ENCODE measurements at places on chromosomes 11 and 22.

DNA sequence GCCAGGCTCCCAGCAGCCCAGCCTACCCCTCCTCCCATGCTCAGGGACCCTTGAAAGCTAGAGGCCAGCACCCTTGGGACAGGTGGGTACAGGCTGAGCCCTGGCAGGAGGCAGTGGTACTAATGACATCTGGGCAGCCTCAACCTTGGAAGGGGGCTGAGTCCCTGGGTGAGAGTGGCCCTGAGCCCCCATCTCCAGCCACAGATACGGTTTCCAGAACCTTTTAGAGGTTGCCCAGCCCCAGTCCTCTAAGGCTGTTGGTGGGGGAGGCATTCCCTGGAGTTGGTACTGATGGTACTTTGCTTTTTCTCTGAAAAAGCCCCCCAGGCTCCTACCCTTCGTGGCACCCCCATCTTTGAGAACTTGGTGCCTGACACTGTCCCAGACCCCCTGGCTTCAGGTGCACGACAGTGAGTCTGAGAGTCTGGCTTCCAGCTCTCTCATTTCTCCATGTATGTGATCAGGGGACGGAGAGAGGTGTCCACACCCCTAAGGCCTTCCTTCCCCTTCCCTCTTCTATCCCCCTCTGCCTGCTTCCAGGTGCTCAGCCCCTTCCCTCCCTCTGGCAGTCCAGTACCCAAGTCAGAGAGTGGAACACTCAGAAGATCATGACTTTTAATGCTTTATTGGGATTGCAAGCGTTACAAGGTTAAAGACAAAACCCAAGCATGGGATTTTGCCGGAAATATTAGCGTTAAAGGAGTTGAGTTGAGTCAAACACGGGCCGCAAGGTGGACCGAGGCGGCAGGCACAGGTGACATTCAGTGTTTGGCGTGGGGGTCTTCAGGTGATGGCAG is 10.5 kb downstream of the IGF2 start:
- no peak for DNase-seq

DNA sequence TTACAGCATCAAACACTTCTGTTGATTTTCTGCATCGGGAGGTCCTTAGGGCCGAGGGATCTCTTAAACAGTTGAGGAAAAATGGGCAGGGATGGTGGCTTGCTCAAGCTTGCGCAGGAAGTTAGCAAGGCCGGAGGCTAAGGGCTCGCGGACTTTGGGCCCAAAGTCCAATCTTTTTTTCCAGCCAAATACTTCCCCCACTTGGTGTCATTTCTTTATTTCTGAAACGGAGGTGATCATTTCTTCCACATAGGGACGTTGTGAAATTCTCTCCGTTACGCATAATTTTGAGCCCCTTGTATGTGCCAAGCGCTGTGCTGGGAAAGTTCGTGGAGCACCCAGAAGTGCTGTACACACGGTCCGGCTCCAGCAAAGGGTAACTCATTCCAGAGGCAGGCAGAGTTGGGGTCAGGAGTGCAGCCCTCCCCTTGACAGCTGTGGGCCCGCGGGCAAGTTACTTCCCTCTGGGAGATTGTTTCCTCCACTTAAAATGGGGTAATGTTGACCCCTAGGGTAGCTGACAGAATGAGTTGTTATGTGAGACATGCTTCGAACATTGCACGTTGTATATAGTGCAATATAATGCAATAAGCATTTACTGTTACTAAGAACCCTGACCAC is 809 bp downstream of the MIEF1 start:
- no peak for DNase-seq

GRCh38 chr11:35928688-35929395 is 15.0 kb upstream of the LDLRAD3 start:
- no peak for DNase-seq

DNA sequence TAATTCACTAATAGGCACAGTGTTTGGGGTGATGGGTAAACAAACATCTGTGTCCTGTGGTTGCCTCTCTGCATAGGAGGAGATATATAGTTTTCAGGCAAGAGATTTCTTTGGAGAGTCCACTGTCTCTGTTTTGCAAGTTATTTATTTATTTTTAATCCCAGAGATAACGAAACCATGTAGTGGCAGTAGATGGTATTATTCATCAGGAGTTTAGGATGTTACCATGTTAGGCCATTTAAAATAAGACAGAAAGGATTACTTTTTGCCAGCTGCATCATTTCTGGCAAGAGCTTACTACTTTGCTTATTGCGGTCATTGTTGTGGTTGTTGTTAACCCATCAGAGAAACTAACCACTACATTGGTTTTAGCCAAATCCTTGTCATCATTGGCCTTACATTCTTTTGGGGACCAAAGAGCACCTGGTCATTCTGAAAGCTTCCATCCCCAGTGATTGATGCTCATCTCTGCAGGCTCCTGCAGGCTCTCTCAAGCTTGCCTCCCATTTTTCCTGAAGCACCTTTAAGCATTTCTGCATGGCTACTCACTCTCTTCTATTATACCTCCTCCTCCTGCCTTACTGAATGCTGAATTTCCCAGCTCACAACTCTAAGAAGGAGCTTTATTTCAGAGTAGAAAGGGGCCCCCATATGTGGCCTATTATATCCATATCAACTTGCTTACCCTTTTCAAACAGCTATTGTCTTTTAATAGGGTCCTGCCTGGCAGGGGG is 84.4 kb downstream of the CSTPP1 start:
- DNase-seq: no peak

- DNase-seq: no peak
Observed at GRCh38 chr11:73453562-73453961, 77.4 kb downstream of the RELT start.

- no peak for DNase-seq
Observed at GRCh38 chr11:30016588-30017363, at the start of gene KCNA4. Gene KCNA4, minus strand, starts transcription at chr11:30017030. Its CDS starts 4,352 bp downstream, at chr11:30012678.

DNA sequence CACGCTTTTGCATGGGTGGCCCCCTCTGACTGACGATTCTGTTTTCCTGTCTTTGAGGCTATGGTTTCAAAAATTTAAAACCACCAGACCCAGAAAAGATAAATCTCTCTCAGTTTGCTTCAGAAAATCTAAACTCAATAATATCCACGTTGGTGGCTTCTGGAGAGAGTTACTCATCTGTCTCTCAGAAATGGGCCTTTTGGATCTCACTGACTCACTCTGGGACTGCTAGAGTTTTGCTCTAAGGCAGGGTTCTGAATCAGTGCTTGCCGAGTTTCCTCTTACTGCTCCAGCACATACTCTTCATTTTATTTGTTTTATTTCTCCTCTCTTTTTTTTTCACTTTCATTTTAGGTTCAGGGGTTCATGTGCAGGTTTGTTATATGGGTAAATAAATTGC is 305.7 kb downstream of the BLID start:
- no peak for DNase-seq

DNA sequence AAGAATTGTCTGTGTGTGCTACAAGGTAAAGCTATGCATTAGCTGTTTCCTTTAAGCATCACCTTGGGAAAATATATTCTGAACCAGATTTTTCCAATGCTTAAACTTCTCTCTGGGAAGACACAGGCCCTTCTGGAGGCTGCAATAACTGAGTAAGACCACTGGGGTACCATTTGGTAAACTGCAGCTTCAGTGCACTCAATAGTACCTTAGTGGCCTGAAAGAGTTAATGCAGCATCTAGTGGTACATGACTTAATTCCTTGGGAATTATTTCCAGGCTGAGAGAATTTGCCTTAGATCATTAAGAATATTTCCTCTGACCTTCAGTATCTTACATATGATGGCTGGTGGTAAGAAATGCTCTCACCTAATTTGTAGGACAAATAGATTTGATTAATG is 727.4 kb downstream of the DLG2 start:
- no peak for DNase-seq

- no peak for DNase-seq
Observed at GRCh38 chr11:9230296-9230695, 34.9 kb downstream of the DENND5A start.

DNA sequence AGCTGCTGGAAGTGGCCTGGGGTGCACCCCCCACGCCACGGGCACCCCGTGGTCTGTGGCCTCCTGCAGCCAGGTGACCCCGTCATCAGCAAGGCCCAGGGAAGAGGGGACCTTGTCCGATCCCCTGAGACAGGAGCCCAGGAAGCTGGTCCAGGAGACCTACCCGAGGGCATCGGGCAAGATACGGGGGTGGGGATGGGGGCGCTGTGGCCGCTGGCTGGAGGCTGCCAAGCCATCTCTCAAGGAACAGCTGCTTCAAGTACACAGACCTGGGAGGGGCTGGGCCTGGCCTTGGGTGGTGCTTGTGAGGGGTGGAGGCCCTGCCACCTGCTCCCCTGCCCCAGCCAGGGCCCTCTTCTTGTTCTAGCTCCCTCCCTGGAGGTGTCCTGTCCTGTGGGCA is 1272.1 kb downstream of the BRD1 start:
- no peak for DNase-seq

DNA sequence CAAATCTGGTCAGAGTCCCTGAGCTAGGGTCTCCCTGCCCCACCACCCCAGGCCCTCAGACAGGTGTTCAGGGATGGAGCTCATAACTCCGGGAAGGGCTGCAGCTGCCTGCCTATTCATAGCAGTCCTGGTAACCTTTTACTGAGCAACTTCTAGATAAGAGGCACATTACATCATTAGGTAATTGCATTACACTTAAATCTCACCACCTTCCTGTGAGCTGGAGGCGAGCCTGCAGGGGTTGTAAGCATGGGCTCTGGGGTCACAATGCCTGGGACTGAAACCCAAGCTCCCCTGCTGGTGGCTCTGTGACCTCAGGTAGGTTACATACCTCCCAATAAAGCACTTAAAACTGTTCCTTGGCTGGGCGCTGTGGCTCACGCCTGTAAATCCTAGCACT is 22.5 kb downstream of the TP53I11 start:
- no peak for DNase-seq

- no peak for DNase-seq
Observed at GRCh38 chr22:27774200-27774599, 27.4 kb downstream of the MN1 start.

DNA sequence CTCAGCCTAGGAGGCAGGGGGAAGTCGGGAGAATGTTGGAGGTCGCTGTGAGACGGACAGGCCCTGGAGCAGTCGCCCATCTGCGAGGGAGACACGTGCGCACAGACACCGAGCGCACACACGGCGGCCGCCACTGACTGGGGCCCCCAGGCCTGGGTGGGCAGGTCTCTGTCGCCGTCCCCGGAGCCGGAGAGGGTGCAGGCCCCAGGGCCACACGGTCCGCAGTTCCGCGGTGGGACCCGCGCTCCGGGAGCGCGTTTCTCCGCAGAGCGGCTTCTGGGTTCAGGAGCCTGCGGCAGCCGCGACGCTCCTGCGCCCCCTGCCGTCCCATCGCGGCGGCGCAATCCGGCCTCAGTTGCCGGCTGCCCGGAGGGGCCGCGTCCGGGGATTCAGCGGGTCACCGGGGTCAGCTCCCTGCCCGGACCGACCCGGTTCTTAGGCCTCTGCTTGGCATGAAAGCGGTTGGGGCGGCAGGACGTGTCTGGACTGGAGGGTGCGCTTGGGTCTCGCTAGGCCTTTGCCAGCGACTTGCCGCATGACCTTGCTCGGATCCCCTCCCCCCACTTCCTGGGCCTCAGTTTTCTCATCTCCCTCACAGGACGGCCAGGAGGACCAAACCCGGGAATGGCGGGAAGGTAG is 31.2 kb downstream of the PDE2A start:
- peak; percentile 68 for DNase-seq
